ENCODE measurements at places on chromosomes 2 and 18.

- DNase-seq, result no peak
Observed at GRCh38 chr2:133503323-133503722, 64.9 kb downstream of the NCKAP5 start.

DNA sequence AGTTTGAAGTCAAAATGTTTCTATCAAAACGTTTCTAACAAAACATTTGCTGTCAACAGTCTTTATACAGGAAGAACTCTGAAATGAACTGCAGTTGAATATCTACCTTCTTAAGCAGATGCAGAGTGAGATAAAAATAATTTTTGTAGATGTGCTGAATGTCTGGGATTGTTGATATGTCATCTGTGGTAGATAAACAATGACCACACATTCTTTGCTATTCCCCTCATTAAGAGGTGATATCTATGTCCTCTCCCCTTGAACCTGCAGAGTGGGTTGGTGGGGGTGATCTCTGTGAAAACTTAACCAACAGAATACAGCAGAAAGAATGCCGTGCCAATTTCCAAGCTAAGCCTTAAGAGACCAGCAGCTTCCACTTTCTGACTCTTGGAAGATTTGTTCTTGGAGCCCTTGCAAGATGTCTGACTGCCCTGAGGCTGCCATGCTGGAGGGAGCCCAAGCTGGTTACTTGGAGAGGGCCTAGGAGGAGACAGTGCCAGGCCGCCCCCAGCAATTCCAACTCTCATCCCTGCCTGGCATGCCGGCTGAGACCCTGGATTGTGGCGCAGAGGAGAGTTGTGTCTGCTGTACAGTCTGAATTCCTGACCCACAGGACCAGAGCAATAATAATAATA is 80.8 kb downstream of the COLEC12 start:
- DNase-seq, result no peak

GRCh38 chr18:8816220-8816619 is 110.9 kb downstream of the MTCL1 start:
- no peak for DNase-seq

DNA sequence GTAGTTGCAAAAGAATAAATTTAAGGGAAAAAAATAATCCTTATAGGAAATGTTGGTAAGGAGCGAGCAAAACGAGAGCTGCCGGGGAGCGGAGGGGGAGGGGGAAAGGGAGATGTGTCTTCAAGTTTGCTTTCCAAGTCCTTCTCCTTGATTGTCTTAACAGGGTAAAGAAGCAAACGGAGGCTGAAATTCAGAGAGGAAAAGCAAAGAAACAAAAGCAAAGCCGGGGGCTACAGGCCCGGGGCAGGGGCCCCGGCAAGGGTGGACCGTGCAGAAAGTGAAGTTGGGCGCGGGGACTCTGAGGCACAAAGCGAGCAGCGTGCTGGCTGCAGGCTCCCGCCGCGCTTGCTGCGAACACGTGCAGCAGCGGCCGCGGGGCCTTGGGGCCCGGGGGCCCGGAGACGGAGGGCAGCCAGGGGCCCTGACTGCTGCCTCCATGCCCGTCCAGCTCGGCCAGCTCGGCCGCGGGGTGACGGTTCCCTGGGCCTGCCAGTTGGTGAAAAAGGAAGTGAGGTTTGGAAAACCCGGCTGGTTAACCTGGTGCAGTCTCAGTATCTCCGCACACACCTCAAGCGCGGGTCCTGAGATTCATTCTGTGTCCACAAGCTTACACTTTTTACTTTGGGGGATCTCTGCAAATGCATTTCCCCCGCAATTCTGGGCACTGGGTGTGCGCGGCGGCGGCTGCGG is 4.1 kb downstream of the BCL11A start:
- peak; percentile 8 for DNase-seq

DNA sequence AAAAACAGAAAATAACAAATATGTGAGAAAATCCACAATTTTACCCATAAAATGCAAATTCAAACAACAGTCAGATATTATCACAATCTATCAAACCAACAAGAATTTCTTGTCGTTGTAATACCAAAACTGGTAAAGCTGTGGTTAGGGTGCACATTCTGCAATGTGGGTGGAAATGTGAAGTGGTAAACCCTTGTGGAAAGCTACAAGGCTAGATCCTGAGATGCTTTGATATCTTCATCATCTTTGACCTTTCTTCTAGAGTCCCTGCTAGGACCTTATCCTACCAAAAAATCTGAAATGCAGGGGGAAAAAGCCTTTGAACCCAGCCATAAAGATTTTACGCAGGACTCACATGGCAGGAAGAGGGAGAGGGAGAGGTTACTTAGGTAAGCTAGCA is 17.2 kb upstream of the ATG16L1 start:
- no peak for DNase-seq

DNA sequence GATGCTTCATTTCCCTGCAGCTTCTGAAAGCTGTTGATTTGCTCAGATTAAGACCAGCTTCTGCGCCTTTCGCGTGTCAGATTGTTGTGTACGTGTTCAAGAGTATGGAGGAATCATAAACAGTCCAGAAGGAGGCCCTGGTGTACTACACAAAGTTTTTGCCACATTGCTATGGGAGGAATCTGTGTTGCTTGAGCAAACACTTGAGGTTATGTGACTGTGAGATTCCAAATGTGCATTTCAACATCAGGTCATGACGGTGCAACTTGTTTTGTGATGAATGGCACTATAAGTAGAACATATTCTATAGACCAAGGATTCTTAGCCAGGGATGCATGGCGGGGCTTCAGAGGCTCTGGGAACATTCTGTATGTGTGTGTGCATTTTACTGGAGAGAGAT is 35.0 kb downstream of the SRSF7 start:
- no peak for DNase-seq

GRCh38 chr18:67417864-67418523 is 98.5 kb downstream of the DSEL start:
- DNase-seq, result no peak

DNA sequence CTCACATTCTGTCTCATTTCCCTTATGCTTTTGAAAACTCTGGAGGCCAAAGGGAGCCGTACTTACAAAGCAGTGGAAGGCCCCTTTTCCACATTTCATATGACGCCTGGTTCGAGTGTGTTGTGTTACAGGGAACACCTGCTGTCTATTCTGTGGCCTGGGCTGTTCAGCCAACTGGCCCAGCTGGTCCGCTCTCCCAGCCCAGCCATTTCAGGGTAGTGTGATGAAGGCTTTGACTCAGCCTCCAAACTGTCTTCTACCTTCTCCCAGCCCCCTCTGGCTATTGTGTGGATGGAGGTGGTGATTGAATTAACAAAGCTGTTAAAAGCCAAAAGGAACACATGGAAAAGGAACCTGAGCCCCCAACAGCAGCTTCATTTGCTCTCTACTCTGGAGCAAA is 233.8 kb downstream of the ICOS start:
- DNase-seq, result no peak

DNA sequence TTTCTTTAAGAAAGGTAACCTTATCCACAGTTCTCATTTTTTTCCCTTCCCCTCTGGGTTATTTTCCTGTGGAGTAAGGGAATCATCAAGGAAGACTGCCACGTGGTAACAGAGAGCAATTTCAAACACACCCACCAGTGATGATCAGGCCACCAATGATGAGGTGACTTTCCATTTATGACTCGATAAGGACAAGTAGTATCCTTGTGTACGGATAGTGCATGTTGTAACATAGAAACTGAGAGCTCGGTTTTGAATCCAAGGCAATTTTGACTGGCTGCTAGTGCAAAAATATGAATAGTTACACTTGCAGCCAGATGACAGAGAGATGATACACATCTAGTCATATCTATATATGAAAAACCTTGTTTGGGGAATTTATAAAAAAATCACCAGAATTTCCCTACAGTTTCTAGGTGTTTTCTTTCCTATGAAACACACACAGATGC is 143.6 kb upstream of the TCF4 start:
- DNase-seq, result no peak

DNA sequence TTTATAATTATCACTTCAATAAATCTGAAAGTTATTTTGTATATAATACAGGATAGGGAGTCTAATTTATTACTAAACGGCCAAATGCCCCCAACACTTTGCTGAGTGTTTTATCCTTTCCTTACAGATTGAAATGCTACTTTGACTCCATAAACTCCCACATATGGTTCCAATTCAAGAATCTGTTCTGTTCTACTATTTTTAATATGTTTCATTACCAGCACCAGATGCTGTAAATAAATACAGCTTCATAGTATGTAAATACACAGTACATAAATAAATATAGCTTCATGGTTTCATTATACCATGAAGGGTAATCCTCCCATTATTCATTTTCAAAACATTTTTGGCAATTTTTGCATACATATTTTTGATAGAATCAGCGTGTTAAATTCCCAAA is 34.0 kb upstream of the MREG start:
- DNase-seq, result no peak

DNA sequence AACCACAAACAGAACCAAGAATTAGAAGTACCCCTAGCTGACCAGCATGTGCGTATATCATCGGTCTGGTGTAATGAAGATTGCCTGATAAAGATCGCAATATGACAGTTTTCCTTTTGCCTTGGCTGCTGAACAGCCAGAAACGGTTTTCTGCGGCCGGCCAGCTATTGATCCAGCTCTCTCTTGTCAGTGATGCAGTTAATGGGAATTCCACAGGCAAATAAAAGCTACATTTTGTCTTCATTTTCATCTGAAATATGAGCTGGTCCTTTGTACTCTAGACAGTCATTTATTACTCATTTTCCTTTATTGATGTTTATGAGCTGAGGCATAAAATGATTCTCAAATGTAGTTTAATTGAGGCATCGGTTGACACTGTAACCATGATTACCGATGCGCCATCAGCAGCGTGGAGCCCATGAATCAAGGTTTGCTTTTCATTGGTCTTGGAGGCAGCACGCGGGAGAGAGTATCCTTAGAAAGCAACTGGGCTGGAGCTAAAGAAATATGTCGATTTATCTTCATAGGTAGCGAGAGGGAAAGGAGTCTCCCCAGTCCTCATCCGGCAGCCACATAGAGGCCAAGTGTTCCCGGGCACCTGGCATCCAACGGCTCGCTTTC is 535.2 kb downstream of the GALR1 start:
- no peak for DNase-seq

DNA sequence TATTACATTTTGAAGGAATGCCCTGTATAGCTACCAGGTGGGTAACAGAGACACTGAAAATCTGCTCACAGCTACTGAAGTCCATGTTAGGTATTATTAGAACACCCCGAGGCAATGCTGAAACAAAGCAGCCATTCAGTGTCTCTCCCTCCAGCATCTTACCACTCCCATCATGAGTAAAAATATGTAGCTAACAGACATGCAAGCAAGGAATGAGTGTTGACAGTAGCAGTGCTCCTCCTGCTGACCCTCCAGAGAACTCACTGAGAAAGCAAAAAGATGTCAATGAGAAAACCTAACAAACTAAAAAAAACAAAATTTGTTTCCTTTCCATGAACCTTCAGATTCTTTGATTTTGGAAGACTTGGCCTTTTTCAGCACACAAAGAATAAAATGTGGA is 393.9 kb downstream of the LRRTM1 start:
- no peak for DNase-seq

- DNase-seq, result no peak
Observed at GRCh38 chr2:133422931-133423351, 145.3 kb downstream of the NCKAP5 start.

DNA sequence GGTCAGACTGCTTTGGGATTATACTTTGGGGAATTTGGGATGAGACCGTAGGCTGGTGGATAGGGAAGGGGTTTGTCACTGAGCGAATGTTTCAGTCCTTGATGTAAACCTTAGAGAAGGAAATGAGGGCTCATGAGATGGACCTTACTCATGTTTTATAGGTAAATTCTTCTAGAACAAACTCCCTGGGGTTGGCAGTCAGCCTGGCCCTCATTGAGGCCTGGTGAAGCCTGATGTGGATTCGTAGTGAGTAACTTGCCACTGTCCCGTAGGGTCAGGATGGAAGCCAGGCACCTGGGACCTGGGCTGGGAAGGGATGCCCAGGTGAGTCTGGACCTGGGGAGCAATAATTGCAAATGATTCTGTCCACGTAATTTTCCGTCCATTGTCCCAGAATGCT is 258.3 kb downstream of the LPIN1 start:
- DNase-seq, result no peak

- DNase-seq, result no peak
Observed at GRCh38 chr18:77146249-77147080, 13.9 kb upstream of the MBP start.

DNA sequence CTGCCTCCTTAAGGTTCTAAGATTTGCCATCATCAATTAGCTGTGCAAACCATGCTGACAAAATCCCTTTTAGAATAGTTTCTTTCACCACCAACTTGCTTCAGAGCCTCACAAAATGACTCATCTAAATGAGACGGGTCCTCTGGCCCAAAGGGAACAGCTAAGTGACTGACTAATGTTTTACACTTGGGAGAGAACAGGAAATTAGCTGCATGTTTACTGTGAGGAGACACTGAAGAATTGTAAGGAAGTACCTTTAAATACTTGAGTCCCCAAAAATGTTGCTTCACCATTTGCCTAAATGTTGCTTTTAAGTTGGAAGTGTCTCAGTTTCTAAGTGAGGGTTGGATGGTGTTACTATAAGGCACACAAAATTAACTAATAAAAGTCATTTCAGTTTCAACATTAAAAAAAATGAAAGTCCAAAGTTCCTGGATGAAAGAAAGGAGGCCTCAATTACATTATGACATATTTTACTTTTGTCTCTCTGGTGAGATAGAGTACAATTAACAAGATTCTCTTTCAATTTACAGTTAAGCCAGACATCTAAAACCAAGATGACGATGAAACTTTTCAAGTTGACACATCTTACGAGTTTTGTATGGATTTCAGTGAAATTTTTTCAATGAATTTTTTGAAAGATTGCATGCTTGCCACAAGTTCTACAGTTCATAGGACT is 229.1 kb upstream of the FN1 start:
- no peak for DNase-seq
